ENCODE measurements at places on chromosomes 7 and 10.

GRCh38 chr7:47690902-47691558, 109.1 kb upstream of the TNS3 start:
- no peak for DNase-seq

DNA sequence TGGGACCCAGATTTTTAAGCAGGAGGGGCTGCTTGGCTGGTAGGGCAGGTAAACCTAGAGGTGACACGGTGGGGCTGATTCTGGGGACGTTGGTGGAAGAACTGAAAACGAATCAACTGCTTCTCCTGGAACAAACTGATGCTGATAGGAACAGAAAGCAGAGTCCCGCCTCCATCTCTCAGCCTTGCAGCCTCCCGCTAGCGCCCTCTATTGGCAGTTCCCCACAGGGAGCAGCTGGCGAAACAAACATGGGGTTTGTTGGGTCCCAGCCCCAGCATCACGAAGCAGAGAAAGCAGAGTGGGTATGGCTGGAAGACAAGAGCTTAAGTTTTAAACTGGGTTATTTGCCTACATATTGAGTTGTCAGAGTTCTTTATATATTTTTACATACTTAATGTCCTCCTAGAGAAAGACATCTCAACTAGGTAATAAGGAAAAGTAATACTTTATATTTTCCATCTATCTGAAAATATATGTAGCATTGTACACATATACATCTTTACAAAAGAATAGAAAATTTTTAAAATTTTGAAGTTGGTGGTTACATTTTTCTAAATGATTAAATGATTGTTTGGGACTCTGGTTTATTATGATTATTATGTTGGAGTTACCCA, 42.3 kb upstream of the FOXI2 start:
- peak; percentile 5 for DNase-seq

- no peak for DNase-seq
These were observed 150.5 kb upstream of the VKORC1L1 start for GRCh38 chr7:65722361-65722792.

- DNase-seq = no peak
These were observed 363.3 kb downstream of the ARL4A start for GRCh38 chr7:13050703-13051102.

GRCh38 chr7:286266-286665, 3.7 kb upstream of the FOXL3 start:
- DNase-seq = no peak

DNA sequence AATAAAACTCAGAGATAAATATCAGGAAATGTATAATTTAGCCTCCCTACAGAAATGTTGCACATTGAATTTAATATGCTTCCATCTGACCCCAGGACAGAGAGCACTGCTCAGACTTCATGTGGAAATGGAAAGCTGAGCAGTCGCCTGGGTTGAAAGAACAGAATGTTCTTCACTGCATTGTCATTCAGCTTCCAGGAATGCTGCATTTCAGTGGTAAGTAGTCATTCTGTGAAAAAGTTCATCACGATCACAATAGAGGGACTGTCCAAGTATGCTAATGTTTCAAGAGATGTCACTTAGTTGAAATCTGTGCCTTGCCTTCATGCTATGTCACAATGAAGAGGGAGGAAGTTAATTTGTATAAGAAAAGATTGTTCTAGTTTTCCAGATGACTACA, 147.3 kb downstream of the NRCAM start:
- DNase-seq = no peak

GRCh38 chr7:147509541-147510200, 1080.9 kb upstream of the C7orf33 start:
- no peak for DNase-seq

GRCh38 chr7:41940760-41941343, 238.0 kb upstream of the INHBA start:
- no peak for DNase-seq

DNA sequence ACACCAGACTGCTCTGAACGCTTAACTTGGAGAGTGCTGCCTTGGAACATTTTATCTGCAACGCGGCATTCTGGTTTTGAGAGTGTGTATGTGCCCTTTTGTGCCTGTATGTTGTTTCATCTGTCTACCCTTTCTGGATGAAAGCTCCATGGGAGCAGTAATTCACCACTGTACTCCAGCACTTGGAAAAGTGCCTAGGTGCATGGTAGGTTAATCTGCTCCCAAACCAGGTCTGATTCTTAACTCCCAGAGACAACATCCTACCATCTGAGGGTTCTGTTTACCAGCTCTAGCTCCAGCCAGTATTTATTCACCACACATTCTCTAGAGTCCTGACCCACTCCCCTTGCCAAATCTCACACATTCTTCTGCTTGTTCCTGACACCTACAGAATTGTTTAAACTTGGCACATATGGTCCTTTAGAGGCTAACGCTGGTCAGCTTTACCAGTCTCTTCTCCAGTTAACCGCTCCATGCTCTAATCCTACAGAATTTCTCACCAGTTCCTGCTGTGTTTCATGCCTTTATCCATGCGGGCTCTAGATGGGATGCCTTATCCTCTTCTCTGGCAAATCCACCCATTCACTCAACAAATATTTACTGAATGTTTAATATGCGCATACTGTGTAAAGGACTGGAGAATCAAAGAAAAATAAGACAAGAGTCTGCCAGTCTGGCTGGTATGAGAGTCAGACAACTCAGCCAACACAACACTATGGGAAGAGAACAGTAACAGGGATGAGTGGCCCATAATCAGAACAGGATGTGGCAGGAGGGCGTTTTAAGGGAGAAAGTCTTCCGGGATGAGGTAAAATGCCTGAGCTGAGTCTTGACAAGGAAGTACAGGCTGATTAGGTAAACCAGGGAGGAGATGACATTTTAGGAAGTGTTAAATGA, 46.3 kb downstream of the MTPN start:
- DNase-seq = no peak

DNA sequence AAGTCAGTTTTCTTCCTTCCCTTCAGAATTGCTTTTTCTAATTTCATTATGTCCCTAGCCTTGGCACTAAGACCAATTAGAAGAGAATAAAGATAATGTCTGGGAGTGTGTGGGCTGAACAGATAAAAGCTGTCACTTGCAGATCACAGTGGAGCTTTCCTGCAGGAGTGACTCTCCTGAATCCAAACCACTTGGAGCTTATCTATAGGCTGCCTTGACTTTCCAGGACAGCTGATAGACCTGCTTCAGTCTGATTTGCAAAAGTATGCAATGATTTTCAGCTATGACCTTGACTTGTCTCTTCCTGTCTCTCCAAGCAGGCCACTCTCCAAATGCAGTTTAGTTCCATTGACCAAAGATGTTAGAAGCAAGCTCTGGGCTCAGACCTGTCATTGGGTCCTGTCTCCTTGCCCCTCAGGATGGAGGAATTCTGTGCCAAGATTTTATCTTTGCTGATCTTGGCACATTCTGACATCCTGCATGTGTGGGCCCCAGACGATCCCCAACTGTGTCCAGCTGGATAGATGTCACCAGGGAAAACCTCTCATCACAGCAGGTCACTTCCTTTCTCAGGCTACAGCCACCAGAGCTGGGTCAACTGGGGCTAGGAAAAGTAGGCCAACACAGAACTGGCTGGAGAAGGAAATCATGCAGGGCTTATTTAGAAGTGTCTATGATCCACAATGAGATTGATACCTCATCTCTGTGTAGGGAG, 120.9 kb upstream of the ZNF438 start:
- no peak for DNase-seq

- DNase-seq = no peak
These were observed 149.6 kb upstream of the SEMA3E start for GRCh38 chr7:83798489-83798888.

DNA sequence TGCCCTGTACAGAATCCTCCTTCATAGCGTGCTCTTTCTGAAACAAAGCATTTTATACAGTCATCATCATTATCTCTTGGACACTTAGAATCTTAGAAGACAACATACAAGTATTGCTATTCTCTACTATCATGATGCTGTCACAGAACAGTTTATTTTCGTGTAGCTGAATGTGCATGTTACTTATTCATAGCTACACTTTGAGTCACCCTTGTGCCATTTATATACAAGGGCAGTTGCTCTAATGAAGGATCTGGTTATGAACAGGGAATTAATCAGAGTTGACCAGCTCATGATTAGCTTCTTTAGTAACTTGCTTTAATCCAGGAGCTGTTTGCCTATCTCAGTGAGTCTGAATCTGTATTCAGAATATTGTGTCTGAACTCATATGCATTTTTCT, 11.2 kb downstream of the CASP2 start:
- no peak for DNase-seq

- no peak for DNase-seq
These were observed 76.4 kb upstream of the LRRC17 start for GRCh38 chr7:102836191-102836919.

DNA sequence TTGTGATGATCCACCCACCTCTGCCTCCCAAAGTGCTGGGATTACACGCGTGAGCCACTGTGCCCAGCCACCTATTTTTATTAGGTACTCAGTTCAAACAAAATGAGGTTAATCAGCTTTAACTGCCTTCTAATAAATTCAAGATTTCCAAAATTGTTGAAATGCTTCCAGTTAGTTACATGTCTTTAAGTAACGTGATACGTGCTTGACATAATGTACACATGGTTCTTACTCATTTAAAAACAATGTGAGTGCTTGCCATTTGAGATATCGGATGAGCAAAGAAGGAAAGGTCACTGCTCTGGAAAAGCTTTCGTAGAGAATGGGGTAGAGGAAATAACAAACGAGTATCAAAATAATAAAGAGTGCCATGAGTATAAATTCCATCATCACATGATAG, 83.6 kb downstream of the KMT2E start:
- DNase-seq = no peak

GRCh38 chr7:29207162-29207801, 12.7 kb downstream of the CHN2 start:
- DNase-seq = no peak

DNA sequence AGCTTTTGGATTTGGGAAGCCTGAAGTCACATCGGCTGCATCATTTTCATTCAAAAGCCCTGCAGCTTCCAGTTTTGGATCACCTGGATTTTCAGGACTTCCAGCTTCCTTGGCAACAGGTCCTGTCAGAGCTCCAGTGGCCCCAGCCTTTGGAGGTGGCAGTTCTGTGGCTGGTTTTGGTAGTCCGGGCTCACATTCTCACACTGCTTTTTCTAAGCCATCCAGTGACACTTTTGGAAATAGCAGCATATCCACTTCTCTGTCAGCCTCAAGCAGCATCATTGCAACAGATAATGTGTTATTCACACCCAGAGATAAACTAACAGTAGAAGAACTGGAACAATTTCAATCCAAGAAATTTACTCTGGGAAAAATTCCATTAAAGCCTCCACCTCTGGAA, 18.5 kb downstream of the NUP42 start:
- DNase-seq = no peak

DNA sequence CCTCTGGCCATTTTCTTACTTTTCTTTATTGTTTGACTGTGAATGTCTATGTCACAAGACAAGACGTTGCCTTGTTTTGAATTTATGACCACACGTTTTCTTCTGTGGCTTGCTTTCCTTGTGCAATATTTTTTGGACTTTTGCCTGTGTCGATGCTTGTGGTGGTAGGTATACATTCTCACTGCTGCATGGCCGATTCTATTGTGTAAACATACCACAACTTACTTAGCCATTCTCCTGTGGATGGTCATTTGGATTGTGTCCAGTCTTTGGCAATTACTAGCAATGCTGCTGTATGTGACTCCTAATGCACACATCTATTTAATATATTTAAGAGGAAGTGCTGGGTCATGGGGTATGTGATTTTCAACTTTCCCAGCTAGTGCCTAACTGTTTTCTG, 18.0 kb upstream of the DLG5 start:
- no peak for DNase-seq

DNA sequence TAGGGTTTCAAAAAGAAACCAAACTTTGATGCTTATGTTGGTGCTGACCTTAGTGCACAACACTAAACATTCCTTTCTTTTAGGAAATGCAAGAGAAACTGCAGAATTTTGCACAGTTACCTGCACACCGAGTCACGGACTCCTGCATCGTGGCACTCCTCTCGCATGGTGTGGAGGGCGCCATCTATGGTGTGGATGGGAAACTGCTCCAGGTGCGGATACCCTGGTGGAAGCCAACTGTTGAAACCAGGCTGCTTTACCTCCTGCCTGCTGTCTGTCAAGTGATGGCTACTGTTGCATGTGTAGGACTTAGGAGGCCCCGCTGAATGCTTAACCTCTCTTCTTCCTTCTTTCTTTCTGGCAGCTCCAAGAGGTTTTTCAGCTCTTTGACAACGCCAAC, 11.7 kb downstream of the CASP2 start:
- DNase-seq = no peak

DNA sequence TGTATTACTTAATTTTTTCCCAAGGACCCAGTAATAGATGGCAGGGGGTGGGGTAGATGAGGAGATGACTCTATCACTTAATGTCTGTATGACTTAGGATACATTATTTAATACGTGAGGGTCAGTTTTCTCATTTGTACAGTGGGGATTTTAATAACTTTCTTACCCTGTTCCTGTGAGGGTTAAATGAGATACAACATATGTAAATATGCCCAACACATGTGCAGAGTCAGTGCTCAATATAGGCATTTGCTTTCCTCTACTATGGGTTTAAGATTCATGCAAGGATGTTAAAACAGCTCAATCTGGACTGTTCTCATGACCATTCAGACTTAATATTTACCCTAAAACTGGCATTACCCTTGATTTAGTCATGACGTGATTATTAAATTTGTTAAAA, 31.2 kb downstream of the ST7 start:
- DNase-seq = no peak

- DNase-seq = no peak
These were observed 736.6 kb downstream of the MAGI2 start for GRCh38 chr7:78716876-78717275.

DNA sequence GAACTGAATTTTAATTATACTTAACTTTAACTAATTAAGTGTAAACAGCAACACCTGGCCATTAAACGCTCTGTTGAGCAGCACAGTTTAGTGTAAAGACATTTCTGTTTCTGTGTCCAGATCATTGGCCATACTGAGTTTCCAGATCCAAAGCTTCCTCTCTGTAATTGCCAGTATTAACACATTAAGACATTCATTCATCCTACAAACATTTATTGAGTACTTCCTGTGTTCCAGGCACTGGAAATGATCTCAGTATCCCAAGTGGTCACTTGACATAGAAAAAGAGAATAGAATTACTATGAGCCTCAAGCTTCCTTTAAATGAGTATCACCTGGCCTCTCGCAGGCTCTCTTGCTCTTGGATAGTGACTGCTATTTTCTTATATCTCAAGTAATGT, 618.1 kb downstream of the SORCS3 start:
- no peak for DNase-seq
